ENCODE measurements at places on chromosomes 7 and 10. TPM values are rescaled to one million over a fixed set of nuclear protein-coding genes. Genes with fewer than 3 reads are reported as not detected.

Gene CABCOCO1
- 2.9 TPM for polyA plus RNA-seq

Gene TET1
- polyA plus RNA-seq, result 9.9 TPM

GRCh38 chr10:24156686-24157085 lies 52.3 kb upstream of the KIAA1217 start:
- DNase-seq, result no peak

- DNase-seq, result no peak
Observed at GRCh38 chr10:46525177-46525823, 31.2 kb downstream of the GPRIN2 start.

- no peak for DNase-seq
Observed at GRCh38 chr7:22417841-22418240, 60.9 kb upstream of the RAPGEF5 start.

DNA sequence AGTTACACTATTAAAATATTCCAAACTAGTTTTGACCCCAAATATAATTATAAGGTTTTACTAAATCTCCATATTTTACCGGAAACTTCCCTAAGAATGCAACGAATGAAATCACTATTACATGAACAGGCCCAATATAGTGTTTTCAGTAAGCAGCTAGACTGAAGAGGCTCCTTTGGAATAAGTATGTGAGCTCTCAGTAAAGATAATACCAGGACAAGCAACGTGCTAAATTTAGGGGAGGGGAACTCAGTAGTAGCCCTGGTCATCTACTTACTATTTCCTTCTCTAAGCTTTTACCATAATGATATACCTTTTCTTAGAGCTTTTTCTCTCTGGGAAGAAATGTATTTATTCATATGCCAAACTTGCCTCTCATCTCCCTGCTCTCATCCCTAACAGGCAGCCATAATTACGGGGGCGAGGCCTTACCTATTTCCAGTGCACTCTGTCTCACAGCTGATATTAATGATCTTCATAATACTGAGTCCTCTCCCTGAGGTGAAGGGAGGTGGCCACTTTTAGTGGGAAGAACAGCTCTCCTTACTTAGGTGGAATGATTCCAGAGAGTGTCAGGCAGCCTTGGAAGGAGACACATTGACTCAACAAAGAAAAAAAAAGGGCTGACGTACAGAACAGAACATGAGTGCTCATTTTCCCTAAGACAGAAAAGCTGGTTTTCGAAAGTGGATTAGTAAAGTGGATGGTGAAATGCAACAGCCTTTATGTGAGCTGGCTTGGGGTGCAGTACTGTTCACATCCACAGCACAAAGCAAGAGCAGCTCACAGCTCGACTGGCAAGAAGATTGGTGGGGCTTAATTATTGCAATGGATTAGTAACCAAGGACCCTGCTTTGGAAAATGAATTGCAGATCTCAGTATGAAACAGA lies 165.4 kb downstream of the GLI3 start:
- DNase-seq, result no peak

- DNase-seq, result no peak
Observed at GRCh38 chr7:144397086-144397485, 6.4 kb downstream of the NOBOX start.

DNA sequence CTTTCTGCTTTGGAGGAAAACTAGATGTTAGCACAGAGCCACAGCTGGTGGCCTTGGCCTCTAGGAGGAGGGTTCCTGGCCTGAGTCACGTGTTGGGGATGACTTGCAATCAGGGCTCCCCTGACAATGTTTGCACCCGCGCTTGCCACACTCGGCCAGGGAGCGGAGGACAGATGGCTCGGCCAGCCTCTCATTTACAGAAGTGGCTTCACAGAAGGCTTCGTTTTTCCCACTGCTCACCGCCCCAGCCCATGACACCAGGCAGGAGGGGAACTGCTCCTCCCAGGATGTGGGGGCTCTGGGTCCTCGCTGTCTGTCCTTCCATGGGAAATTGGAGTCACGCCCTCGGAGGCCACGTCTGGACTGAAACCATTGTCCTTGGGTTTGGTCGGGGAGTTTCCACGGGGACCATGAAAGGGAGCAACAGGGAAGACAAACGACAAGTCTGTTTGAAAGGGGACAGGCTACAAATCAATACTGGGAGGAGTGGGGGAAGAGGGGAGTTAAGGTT lies 49.6 kb upstream of the UBE3C start:
- DNase-seq, result no peak
